ENCODE measurements at places on chromosomes 11 and 22.

DNA sequence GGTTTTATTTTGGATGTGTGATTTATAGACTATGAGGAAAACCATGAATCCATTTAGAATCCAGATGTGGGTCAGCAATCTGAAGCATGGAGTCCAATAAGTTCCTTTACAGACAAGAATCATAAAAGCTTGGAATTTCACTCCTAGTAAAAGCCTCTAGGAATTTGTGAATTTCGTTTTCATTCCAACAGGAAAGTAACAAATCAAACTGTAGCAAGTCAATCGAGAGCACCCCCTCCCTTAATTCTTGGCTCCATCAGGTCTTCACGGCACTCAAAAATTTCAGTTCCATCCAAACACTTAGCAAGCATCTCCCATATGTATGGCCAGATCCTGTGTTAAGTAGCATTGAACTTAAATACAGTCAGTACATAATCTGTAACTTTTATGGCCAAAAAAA, 143.6 kb upstream of the POU2AF2 start:
- no peak for DNase-seq

DNA sequence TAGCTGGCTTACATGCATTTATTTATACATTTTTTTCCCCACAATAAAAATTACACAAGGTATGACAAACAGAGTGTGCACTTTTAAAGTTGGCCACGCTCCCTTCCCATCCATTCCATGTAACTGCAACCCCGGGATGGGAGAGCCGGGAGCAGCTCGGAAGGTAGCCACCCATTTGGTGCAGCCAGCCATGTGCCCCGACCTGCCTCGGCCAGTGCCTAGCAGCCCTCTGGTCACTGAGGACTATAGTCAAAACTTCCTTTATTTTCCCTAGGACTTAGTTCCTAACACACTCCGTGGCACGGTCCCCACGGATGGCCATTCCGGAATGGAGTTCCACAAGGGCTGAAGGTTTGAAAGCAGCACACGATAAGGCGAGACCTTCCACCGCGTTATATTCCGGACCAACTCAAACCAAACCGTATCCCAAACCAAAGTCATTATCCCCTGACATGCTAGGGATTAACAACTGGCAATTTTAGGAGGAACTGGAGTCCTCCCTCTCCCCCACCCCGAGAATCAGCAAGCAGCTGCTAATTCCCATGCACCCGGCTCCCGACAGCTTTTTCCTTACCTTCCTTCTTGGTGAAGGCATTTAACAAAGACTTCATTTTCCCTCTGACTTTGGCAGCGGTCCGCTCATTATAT, 426.4 kb downstream of the SHANK2 start:
- no peak for DNase-seq

DNA sequence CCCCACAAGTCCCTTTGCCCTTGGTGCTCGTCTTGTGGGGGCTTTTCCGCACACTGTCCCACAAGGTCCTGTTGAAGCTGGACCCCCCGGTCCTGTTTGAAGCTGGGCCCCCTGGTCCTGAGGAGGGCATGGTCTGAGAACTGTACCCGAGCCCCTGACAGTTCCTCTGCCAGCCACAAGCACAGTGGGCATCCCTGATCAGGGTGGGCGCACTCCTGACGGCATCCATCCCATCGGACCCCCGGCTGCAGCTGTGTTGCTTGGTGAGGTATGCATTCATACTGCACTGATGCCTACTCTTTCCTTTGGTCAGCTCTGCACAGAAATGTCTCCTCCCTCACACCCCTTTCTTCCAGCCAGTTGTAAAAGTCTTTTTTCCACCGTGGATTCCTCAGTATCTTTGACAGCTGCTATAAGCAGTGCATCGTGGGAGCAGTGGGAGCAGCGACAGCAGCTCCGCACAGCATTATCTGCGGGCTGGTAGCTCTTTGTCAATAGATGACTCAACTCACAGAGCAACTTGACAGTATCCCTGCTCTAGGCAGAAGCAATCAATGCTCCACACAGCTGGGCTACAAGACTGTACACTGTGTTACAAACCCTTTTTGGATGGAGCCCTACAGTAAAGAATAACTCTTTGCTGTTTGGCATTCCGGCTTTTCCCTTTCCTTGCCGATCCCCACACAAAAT, 1030.8 kb upstream of the CCDC90B start:
- no peak for DNase-seq

GRCh38 chr11:116210663-116211062, 562.1 kb downstream of the BUD13 start:
- DNase-seq = no peak

- DNase-seq = no peak
These were observed 82.7 kb downstream of the GGT1 start for GRCh38 chr22:24685531-24686190.

DNA sequence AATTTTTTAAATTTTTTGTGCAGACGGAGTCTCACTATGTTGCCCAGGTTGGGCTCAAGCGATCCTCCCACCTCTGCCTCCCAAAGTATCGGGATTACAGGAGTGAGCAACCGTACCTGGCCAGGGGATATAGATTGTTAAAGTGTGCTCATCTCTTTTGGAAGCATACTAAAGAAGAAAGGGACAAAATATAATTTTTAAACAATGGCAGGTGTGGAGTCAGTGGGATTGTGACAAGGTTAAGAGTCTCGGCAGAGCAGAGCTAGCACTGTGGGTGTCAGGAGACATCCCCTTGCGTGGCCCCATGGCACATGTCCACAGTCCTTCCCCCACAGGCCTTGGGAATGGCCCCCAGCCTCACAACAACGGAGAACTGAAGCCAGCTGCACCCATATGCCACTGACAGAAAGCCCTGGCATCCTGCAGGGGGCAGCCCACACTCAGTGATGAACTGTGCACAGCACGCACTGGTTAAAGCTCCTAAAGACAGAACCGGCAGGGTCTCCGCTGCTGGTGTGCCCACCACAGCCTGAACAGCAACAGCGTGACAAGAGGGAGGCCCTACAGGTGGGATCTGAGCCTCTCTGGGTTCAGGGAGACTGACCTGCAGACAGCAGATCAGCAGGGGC, 29.9 kb downstream of the SERPIND1 start:
- no peak for DNase-seq

- DNase-seq = no peak
These were observed 27.1 kb downstream of the HPS5 start for GRCh38 chr11:18294862-18295261.

- DNase-seq = no peak
These were observed 139.1 kb upstream of the DDI1 start for GRCh38 chr11:103897160-103897936.

Data from suppressor macrophage treated with lipopolysaccharide for 1 hour (primary cell).